ENCODE measurements at places on chromosomes 1 and 21.
A peak's percentile ranks its signal among the peaks of the same experiment; 100 is the strongest.

DNA sequence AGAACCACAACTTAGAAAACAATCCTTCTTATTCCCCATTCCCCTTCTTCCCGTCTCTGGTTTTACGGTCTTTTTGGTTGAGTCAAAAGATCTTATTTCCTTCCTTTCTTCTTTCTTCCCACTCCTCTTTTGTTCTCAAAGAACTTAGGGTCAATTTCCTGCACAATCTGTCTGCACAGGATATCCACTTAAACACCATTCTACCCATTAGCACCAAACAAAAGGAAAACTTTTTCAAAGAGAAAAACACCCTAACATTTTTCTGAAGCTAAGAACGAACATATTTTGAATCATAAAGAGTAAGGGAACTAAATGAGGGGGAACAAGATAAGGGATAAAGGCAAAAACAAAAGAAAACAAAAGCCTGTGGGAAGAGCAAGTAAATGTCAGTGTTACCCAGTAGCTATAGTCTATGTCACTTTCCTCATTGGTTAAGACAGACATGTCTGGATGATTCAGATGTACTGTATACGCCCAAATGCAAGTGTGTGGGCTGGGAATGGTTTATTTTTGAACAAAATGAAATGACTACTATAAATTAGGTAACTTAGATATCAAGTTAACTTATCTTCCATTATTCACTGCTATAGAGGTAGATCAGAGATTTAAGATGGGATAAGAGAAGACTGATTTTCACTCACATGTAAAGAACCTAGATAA, 59.9 kb downstream of the TOR3A start:
- peaks cover 20% of the 10 kb centered on the region for H3K4me1 ChIP-seq
- H3K27ac ChIP-seq: peak overlapping the region; percentile 51

DNA sequence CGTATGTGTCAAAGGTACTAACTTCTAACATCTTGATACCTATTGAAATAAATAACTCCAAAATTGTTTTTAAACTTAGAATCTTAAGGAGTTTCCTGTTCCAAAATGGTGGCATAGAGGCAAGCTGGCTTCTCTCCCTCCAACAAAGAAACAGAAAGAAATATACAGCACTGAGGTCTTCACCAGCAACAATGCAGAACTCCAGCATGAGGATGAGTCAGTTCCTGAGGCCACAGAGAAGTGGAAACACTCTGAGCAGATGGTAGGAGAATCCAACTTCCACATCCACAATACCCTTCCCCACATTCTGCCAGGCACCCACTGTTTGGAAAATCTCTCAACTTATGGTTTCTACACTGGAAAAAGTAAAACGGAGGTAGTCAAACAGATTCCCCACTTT, 12.2 kb upstream of the PPIH start:
- H3K4me1 ChIP-seq: no peaks in the 10 kb centered on the region
- no peak overlapping the region for H3K27ac ChIP-seq
- H3K36me3 ChIP-seq: no peaks in the 10 kb centered on the region
- no peaks in the 10 kb centered on the region for H3K27me3 ChIP-seq

DNA sequence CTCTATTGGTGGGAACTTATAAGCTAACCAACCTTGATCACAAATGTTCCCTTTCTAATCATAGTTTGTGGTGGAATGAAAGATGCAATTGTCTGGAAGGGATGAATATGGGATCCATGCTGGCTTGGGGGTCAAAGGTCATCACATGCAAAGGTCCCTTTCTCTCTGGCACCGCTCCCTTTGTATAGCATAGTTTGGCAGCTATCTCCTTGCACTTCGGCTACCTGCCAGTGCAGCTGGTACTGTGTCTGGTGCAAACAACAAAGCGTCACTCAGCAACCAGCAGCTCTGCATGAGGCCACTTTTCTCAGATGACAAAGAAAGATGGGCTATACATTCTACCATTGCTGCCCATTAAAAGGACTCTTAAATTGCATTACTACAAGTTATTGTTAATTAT, 188.2 kb upstream of the NFIA start:
- H3K27me3 ChIP-seq: no peaks in the 10 kb centered on the region
- no peak for DNase-seq
- no peaks in the 10 kb centered on the region for H3K36me3 ChIP-seq
- H3K27ac ChIP-seq: no peak overlapping the region
- no peaks in the 10 kb centered on the region for H3K4me1 ChIP-seq

GRCh38 chr21:44024257-44024656, 12.1 kb downstream of the TRAPPC10 start:
- H3K27ac ChIP-seq: no peak overlapping the region
- H3K4me3 ChIP-seq: no peak overlapping the region
- H3K36me3 ChIP-seq: no peaks in the 10 kb centered on the region

GRCh38 chr1:14576155-14576554, 22.3 kb upstream of the KAZN start:
- H3K4me3 ChIP-seq: no peak overlapping the region
- DNase-seq: no peak
- H3K36me3 ChIP-seq: no peaks in the 10 kb centered on the region
- no peaks in the 10 kb centered on the region for H3K4me1 ChIP-seq
- no peak overlapping the region for H3K27ac ChIP-seq

DNA sequence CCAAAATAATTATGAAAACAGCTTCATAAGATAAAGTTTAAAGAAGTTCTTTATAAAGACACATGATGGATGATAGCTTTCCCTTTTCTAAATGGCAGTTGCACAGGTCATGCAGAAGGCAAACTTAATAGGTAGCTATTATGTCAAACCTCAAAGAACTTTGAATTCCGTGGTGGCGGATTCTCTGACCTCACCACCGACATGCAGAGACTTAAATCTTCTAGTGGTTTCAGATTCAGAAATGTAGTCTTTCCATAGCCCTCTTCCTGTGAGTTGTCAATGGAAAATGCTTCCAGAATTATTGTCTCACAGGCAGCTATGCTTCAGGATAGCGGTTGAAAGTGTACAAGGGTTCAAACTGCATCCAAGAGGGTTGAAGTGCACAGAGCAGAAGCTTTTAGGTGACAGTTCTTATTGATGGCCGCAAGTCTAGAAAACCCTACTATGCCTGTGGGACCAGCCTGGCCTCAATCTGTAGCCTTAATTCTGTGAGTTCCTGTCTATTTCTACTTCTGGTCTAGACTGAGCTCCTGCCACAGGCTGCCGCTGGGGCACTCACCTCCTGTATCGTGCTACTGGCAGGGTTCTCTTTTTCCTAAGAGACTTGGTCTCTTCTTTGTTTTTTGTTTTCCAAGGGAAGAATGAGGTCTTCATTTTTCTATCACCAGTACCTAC, 117.0 kb upstream of the ERRFI1 start:
- no peaks in the 10 kb centered on the region for H3K36me3 ChIP-seq
- no peaks in the 10 kb centered on the region for H3K4me1 ChIP-seq
- H3K4me3 ChIP-seq: no peak overlapping the region

- H3K4me3 ChIP-seq: no peak overlapping the region
- H3K36me3 ChIP-seq: no peaks in the 10 kb centered on the region
- H3K27ac ChIP-seq: no peak overlapping the region
- H3K4me1 ChIP-seq: no peaks in the 10 kb centered on the region
- DNase-seq: no peak
- H3K27me3 ChIP-seq: no peaks in the 10 kb centered on the region
These were observed 131.2 kb upstream of the COA6 start for GRCh38 chr1:234241941-234242490.

GRCh38 chr1:43853161-43853921, 80.3 kb upstream of the ARTN start:
- H3K4me1 ChIP-seq: peaks cover 45% of the 10 kb centered on the region
- H3K27me3 ChIP-seq: no peaks in the 10 kb centered on the region
- peak overlapping the region; percentile 56 for H3K27ac ChIP-seq

DNA sequence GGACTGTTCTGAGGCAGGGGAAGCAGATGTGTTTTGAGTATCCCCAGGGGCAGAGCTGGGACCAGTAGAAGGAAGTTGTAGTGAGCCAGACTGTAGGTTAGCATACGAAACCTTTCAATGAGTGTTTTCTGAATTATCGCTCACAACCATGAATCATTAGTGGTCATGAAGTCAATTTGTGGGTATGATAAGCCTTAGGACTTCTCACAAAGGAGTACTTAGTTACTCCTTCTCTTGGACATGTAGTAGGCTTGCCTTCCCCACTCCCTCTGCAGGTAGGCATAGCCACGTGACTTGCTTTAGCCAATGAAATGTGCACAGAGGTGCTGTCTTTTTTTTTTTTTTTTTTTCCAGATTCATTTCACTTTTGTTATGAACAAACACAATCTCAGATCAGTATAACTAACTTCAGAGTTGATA, 23.9 kb upstream of the FAAH start:
- peak; percentile 76 for DNase-seq
- H3K27ac ChIP-seq: peak overlapping the region; percentile 57
- no peaks in the 10 kb centered on the region for H3K27me3 ChIP-seq
- peaks cover 40% of the 10 kb centered on the region for H3K4me1 ChIP-seq

DNA sequence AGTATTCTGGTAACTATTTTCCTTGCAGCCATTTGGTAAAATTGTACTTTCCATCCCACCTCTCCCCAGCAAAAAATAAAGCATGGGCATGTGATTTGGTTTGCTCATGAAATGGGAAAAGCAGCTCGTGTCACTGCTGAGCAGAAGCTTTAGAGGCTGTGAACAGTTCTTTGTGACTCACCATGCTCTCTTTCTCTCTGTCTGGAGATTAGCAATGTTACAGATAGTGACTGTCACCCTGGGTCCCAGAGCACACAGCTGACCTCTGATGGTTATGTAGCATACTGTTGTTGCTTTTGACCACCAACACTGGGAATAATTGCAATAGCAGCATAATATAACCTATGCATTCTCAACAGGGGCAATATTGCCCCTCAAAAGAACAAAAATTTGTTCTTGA, 70.6 kb downstream of the RGS2 start:
- no peak overlapping the region for H3K4me3 ChIP-seq
- H3K27me3 ChIP-seq: no peaks in the 10 kb centered on the region
- no peaks in the 10 kb centered on the region for H3K4me1 ChIP-seq

DNA sequence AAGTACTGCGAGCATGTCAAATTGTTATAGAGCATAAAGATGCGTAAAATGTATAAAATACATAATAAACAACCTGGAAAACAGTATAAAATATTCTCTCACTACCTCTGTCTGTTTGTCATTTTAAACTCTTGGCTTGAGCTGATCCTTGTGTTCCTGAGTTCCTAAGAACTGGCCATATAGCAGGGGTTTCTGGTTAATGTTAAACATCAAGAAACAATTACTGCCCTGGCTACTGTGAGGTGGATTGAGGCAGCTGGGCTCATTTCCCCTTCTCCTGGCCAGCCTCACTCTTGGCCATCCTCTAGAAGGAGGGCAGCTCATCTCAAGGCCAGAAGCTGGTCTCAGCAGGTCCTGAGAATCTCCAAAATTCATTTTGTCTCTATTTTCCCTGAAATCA, 297.3 kb upstream of the USP24 start:
- no peak overlapping the region for H3K27ac ChIP-seq
- no peak for DNase-seq
- no peaks in the 10 kb centered on the region for H3K4me1 ChIP-seq

DNA sequence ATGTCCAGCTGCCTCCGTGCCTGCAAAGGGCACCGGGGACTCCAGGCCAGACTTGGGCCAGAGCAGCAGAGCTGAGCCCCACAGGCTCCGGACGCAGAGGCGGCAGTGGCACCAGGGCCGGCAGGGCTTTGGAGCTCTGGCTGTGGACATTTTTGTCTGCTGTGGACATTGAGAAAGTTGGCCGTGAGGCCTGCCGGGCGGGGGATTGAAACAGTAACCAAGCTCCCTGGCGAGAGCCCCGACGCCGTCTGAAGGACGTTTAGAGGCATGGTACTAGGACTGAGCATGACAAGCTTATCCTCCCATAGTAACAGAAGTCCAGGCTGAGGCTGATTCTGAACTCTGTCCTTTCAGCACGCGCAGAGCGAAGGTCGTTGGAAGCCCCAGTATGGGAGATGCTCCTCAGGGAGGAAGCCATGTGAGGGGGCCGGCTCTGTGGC, 323.8 kb downstream of the AMY1C start:
- no peak overlapping the region for H3K27ac ChIP-seq
- no peak overlapping the region for H3K4me3 ChIP-seq
- DNase-seq: no peak
- no peaks in the 10 kb centered on the region for H3K27me3 ChIP-seq
- H3K36me3 ChIP-seq: no peaks in the 10 kb centered on the region
- no peaks in the 10 kb centered on the region for H3K4me1 ChIP-seq

- H3K27me3 ChIP-seq: no peaks in the 10 kb centered on the region
- peaks cover 12% of the 10 kb centered on the region for H3K4me1 ChIP-seq
- no peak overlapping the region for H3K27ac ChIP-seq
- peak; percentile 75 for DNase-seq
These were observed 520 bp downstream of the PLEKHN1 start for GRCh38 chr1:966704-967300.

- H3K27me3 ChIP-seq: no peaks in the 10 kb centered on the region
- peaks cover 50% of the 10 kb centered on the region for H3K4me1 ChIP-seq
- no peak for DNase-seq
- peaks cover 4% of the 10 kb centered on the region for H3K36me3 ChIP-seq
These were observed 13.1 kb downstream of the STK40 start for GRCh38 chr1:36372617-36373016.

DNA sequence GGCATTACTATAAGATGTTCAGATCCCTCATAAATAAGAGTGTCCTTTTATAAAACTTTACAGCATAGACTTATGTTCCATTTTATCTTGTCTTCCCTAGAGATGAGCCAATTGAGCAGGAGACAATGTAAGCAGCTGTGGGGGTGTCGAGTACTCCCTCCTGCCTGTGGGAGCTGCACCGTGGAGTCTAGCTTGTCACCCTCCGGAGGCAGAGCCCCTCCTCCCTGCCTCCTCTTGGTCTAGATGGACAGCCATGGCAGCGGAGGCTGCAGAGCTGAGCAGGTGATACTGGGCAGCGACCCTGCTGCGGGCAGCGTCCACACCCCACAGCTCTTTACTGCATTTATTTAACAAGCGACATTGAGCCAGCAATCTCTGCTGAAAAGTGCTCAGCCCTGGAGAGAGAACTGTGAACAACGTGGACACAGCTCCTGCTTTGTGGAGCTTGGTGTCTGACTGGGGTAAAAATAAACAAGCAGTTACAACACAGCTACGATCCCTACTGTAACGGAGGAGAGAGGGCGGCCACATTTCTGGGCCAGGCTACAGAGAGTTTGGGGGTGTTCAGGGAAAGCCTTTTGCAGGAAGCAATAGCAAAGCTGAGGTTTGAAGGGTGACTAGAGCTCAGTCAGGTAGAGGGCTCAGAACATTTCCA, 12.8 kb upstream of the KIF21B start:
- no peak for DNase-seq
- no peaks in the 10 kb centered on the region for H3K4me1 ChIP-seq
- no peak overlapping the region for H3K27ac ChIP-seq
- no peak overlapping the region for H3K4me3 ChIP-seq
- no peaks in the 10 kb centered on the region for H3K36me3 ChIP-seq
- no peaks in the 10 kb centered on the region for H3K27me3 ChIP-seq

- H3K4me3 ChIP-seq: no peak overlapping the region
- H3K27me3 ChIP-seq: no peaks in the 10 kb centered on the region
- no peaks in the 10 kb centered on the region for H3K4me1 ChIP-seq
- no peak for DNase-seq
- no peak overlapping the region for H3K27ac ChIP-seq
These were observed 11.5 kb upstream of the SRP9 start for GRCh38 chr1:225765982-225766674.

DNA sequence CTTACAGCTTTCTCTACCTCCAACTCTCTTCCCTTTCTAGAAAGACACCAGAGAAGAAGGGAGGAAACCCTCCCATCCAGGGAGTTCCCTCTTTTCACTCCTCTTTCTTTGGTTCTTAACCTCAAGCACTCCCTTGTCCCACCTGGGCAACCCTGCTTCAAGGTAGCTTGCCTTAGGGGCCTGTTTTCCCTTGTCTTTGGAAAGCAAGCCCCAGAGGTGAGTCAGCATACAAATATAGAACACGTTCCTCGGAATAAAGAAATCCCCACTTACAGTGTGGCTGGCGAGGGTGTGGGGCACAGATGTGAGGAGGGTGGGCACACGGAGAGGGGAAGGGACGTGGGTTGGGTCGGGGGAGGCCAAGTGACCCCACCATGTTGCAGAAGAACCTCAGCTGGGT, 26.1 kb upstream of the KCNE2 start:
- no peak overlapping the region for H3K27ac ChIP-seq
- H3K27me3 ChIP-seq: no peaks in the 10 kb centered on the region
- no peaks in the 10 kb centered on the region for H3K36me3 ChIP-seq
- H3K4me3 ChIP-seq: no peak overlapping the region
- no peak for DNase-seq

Data from Karpas-422 (cell line).